ENCODE measurements at places on chromosomes 6 and 20. TPM values are rescaled to one million over a fixed set of nuclear protein-coding genes. Genes with fewer than 3 reads are reported as not detected.

The MTFR2 gene
- total RNA-seq: 26.1 TPM

The NDUFAF5 gene
- total RNA-seq: 26.9 TPM

The CST7 gene
- total RNA-seq: 129 TPM

The GPR6 gene
- not detected for total RNA-seq

The ZSCAN31 gene
- 0.40 TPM for total RNA-seq

The RIMS4 gene
- not detected for total RNA-seq

The C20orf202 gene
- total RNA-seq: 0.40 TPM

The MOXD1 gene
- total RNA-seq: 0.70 TPM

The SNPH gene
- total RNA-seq: 1.5 TPM

The SYCP2L gene
- total RNA-seq: not detected

DNA sequence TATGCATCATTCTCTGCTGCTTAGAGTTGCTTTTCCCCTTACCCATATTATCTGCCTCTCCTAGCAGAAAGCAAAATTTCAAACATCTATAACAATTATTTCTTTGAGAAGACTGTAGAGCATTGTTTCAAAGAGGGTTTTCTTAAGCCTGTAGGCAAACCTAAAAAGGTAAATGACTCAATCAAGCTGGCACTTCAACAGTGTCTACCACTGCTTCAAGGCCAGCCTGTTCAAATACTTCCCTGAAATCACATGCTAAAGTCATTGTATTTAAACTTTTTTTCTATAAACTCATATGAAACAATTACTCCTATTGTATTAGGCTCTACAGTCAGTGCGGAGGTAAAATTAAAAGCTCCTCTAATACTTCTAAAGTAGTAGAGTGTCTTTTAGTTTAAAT lies 87.1 kb downstream of the OGFRL1 start:
- H3K36me3 ChIP-seq: no peaks in the 10 kb centered on the region
- H3K4me3 ChIP-seq: no peak overlapping the region
- H3K27ac ChIP-seq: no peak overlapping the region
- no peaks in the 10 kb centered on the region for H3K4me1 ChIP-seq
- no peak for DNase-seq

DNA sequence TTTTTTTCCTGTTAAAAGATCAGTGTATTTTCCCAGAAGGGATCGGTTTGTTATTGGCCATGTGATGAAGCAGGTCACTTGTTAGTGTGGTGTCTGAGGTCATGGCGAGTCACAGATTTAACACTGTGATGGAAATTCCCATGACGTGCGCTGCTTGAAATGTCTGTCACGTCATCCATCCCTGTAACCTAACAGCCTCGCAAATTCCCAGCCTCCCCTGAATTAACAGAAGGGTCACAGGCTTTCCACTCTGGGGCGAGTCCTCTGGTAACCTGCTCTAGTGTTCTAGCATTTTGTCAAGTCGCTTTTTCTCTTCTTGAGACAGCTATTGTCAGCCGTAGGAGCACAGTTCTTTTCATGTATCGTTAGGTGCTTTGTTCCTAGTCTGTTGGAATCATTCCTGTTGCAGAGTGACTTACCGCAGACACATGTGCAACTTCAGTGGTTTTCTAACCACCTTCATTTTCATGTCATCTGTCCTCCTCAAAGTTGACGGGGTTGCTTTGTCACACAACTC lies 137.2 kb downstream of the MAP3K4 start:
- peak overlapping the region; percentile 45 for H3K27ac ChIP-seq
- no peaks in the 10 kb centered on the region for H3K27me3 ChIP-seq
- peaks cover 13% of the 10 kb centered on the region for H3K4me1 ChIP-seq
- peaks cover 32% of the 10 kb centered on the region for H3K36me3 ChIP-seq
- DNase-seq: no peak

- DNase-seq: no peak
- H3K27ac ChIP-seq: no peak overlapping the region
- H3K4me3 ChIP-seq: no peak overlapping the region
- H3K27me3 ChIP-seq: no peaks in the 10 kb centered on the region
- no peaks in the 10 kb centered on the region for H3K4me1 ChIP-seq
Measured at GRCh38 chr20:11457488-11457887, 460.2 kb upstream of the BTBD3 start.

GRCh38 chr20:25227317-25227831 lies 20.5 kb upstream of the PYGB start:
- no peak overlapping the region for H3K4me3 ChIP-seq
- H3K27ac ChIP-seq: no peak overlapping the region
- no peaks in the 10 kb centered on the region for H3K36me3 ChIP-seq
- no peaks in the 10 kb centered on the region for H3K27me3 ChIP-seq

DNA sequence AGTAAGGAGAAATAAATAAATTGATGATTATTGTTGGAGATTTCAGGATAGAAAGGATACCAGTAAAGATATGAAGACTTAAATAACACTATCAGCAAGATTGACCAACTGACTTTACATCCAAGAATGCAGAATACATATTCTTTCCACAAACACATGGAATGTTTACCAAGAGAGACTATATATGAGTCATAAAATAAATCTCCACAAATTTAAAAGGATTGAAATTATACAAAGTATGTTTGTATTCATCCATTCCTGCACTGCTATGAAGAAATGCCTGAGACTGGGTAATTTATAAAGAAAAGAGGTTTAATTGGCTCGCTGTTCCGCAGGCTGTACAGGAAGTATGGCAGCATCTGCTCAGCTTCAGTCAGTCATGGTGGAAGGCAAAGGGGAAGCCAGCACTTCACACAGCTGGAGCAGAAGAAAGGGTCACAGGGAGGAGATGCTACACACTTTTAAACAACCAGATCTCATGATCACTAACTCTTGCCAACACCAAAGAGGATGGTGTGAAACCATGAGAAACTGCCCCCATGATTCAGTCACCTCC lies 56.7 kb upstream of the TNFRSF21 start:
- no peaks in the 10 kb centered on the region for H3K27me3 ChIP-seq
- no peak overlapping the region for H3K27ac ChIP-seq
- no peaks in the 10 kb centered on the region for H3K4me1 ChIP-seq
